ENCODE measurements at places on chromosomes 1 and 21.

DNA sequence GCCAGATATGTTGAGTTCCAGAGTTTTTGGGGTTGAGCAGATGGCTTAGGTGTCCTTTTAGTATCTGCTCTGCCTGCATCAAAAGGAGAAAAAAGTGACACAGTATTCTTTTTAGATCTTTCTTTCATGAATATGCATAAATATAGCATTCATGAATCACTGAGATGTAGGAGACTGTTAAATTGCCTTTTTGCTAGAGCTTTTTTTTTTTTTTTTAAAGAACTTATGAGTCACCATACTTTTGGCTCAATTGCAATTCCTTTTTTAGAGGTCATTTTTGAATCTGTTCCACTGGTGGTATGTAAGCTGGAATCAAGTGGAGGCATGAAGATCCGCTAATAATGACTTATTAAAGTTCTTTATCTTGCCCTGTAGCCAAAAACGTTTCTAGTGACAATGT is 480.9 kb upstream of the ZRANB2 start:
- DNase-seq: no peak

GRCh38 chr1:59115865-59116264 is 181.0 kb upstream of the FGGY start:
- no peak for DNase-seq

- peak; percentile 60 for DNase-seq
Observed at GRCh38 chr21:45003331-45004058, 63.7 kb downstream of the SLX9 start.

DNA sequence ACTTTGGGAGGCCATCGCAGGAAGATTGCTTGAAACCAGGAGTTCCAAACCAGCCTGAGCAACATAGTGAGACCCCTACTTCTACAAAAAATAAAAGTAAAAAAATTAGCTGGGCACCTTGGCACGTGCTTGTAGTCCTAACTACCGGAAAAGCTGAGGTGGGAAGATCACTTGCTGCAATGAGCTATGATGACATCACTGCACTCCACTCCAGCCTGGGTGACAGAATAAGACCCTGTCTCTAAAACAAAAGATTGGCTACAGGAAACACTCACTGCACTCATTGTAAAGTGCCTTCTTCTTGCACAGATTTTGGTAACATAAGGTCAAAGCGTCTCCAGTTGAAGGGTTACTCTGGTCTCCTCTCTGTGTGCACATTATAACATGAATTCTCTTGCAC is 305.7 kb downstream of the TM2D1 start:
- no peak for DNase-seq

DNA sequence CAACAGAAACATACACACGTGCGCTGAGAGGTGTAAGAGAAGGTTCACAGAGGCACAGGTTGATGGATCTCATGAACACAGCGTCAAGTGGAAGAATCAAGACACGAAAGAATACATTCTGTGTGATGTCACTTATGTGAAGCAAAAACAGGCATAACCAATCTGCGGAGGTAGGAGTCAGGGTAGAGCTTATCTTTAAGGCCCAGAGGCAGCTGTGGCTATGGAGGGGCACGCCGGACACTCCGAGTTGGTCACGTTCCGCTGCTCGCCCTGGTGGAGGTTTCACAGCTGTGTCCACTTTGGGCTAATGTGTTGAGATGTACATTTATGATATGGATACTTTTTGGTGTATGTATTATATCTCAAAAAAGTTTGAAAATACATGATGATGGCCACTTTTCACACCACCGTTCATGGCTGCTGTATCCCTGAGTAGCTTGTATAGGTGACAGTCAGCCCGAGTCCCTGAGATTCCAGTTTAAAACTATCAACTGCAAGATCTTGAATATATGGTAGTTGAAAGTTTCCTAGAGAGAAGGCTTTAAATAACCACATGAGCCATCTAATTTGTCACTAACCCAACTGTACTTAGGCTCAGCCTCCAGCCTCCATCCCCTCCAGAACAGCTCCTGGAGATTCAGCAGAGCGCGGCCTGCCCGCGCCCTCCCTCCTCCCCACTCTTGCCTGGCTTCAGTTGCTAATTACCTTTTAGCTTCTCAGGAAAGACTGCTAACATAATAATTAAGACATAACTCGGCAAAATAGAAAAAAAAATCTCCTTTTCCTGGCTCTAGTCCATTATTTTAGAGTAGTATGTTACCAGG is 6.7 kb upstream of the ADARB1 start:
- no peak for DNase-seq

DNA sequence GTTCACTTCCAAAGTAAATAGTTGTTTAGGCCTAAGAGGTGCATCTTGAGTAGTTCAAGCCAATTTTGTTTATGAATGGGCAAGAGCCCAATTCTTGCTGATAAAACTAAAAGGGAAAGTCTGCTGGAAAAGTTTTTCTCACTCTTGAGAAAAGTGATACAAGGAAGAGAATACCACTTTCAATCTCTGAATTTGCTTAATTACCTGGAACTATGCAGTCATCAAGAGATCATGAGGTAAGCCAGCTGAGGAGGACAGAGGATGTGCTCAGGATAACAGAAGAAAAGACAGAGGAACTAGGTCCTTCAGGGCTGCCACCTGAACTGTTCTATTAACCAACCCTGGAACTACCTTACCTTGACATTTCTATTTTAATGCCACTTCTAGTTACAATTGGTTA is 42.2 kb downstream of the ILDR2 start:
- DNase-seq: no peak

- no peak for DNase-seq
Observed at GRCh38 chr1:233802611-233803010, 101.9 kb upstream of the SLC35F3 start.

DNA sequence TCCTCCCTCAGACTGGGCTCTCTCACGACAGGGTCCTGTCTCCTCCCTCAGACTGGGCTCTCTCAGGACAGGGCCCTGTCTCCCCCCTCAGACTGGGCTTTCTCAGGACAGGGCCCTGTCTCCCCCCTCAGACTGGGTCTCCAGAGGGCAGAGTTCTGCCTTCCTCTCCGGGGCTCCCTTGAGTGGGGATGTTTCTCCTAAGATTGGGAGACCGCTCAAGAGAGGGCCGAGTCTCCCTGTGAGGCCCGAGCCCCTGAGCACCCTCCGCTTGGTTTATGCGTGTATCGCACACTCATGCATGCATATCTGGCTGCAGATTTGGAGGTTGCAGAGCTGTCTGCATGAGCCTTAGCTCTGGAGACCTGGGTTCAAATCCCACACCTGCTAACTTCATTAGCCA is 39.3 kb upstream of the CSF3R start:
- DNase-seq: no peak

- no peak for DNase-seq
Observed at GRCh38 chr1:78712467-78713051, 62.9 kb downstream of the IFI44 start.

- DNase-seq: no peak
Observed at GRCh38 chr1:232486454-232487207, 143.3 kb downstream of the SIPA1L2 start.

- DNase-seq: no peak
Observed at GRCh38 chr1:106534612-106535011, 521.9 kb upstream of the PRMT6 start.

DNA sequence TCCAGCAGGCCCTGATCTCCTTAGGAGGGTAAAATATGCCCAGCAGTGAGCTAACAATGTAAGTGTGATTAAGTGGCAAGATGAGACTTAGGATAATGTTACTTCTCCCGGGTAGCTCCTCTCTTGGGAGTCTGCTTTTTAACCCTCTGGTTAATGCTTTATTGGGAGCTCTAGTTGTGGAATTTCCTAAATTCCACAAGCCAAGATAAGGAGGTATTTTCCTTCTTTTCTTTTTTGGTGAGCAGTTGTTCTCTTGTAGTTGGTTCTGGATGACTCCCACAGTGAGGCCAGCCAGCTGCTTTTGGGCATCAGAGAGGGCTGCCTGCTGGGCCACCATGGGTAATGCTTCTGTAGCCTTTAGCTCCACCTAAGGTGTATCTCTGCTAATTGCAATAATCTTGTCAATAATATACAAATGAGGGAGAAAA is 19.3 kb downstream of the C1orf52 start:
- DNase-seq: no peak

- no peak for DNase-seq
Observed at GRCh38 chr1:230923176-230923575, 54.9 kb upstream of the C1orf198 start.

GRCh38 chr1:11037740-11038182 is 9.3 kb downstream of the MASP2 start:
- peak; percentile 84 for DNase-seq

- no peak for DNase-seq
Observed at GRCh38 chr1:153028766-153029165, 2.2 kb upstream of the SPRR1B start.

- peak; percentile 72 for DNase-seq
Observed at GRCh38 chr1:2151252-2151651, 43.3 kb downstream of the FAAP20 start.

GRCh38 chr1:37391211-37392011 is 83.0 kb upstream of the ZC3H12A start:
- no peak for DNase-seq

GRCh38 chr1:205714906-205715246 is 34.6 kb upstream of the SLC45A3 start:
- DNase-seq: no peak

- DNase-seq: no peak
Observed at GRCh38 chr1:81582467-81582986, 218.2 kb upstream of the ADGRL2 start.

- no peak for DNase-seq
Observed at GRCh38 chr1:165826565-165827267, 698 bp upstream of the UCK2 start.

DNA sequence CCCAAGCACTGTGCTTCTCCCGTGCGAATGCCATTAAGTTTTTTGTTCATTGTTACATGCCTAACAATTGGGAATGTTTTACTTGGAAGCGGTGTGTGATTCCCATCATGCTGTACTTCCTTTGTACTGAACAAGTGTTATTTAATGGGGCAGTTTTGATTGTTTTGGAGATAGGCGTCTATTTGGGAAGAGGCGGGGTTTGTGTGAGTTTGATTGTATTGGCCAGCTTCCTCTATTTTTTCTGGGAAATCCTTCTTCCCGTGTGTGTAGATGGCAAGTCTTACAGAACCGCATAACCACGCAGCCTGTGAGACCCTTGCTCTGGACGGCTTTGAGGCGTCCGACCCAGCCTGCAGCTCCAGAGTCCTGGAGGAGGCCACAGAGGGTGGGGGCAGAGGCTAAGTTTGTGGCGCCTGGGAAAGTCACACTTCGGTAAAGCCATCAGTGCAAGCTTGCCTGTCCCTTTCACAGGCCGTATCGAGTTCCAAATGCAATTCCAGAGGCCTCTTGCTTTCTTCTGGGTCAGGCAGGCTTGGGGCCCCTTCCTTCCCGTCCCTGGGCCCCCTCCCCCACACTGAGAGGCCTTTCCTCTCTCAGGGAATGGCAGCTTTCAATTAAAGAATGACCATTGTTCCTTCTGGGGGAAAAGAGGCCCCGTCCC is 210.3 kb downstream of the TOMM20 start:
- no peak for DNase-seq

DNA sequence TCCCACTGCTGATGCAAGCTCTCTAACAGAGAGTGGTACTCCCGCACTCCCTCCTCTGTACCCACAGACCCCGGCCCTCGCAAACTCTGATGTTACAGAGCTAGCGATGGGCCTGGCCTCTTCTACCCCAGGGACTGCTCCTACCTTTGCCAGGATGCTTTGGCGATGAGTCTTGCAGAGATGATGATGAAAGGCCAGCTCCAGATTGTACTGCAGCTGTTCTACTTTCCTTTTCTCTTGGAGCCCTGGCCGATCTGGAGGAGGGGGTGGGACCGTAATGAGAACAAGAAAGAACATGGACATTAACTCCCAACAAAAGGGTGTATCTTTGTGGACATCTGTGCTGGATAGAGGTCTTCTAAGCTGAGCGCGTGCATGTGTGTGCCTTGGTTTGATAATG is 6.0 kb upstream of the LINGO4 start:
- DNase-seq: no peak

- DNase-seq: no peak
Observed at GRCh38 chr1:3530086-3530925, 75.8 kb downstream of the ARHGEF16 start.

- DNase-seq: no peak
Observed at GRCh38 chr1:226428348-226428747, 20.5 kb upstream of the PARP1 start.

DNA sequence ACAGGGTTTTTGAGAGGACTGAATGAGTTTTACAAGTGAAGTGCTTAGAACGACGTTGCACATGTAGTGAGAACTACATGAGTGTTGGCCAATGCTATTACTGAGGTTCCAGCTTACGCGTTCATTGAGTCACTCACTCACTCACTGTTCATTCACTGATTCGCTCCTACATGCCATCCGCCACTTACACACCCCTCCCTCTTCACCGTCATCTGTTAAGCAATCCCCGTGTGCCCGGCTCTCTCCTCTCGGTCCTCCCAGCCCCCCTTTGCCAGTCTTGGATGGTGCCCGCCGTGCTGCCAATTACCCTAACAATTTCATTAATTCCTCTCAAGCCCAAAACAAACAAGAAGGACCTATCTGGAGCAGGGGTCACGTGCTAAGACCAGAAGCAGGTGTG is 27.3 kb upstream of the EPHA2 start:
- DNase-seq: peak; percentile 82

GRCh38 chr21:46116189-46116775 is 18.4 kb downstream of the COL6A2 start:
- no peak for DNase-seq

DNA sequence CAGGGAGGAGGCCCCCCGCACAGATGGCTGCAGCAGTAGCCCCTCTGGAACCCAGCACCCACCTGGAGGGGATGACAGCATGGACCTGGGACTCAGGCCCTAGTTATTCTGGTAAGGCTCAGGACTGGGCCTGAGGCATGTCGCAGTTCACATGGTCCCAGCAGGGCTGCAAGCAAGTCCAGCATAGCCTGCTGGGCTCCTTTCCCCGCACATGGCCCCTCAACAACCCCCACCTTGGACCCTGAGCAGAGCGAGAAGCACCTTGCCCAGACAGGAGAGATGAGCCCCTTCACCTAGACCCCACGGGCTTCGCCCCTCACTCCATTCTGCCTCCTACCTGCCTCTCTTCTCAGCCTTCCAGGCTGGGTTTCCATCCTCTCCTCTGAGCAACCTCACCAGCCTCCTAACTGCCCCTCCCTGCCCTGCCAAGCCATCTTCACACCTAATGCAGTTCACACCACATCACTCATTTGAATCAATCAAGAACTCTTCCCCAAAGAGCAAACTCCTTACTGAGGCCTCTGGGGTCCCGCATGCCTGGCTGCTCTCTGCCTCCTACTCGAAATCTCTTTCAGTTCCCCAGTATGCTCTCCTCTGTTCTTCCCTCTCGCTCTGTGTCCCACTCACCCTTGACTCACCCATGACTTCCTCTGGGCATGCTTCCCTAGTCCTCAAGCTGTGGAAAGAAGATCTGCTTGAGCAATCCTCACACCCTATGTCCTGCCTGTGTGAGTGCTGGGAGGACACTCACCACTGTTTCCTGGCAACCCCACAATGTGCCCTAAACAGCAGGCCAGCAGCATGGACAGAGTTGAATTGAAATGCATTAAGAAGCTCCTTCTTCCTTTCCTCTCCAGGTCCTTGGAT is 9.4 kb upstream of the THEMIS2 start:
- DNase-seq: peak; percentile 85

DNA sequence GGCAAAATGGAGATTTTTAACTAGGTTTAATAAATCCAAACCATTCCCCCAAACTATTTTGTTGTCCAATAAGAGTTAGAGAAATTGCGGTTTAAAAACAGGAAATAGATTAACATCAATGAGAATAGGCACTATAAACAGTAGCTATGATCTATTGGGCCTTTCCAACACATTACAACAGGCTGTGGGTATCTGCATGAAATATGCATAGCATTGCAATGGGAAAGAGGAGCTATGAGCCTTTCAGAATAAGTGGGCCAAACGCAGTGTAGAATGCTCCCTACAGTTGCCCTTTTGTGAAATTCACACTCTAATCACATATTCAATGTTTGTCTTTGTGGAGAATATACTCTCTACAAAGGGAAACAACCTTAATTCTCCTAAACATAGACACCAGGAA is 305.5 kb upstream of the PRMT6 start:
- DNase-seq: no peak
